ENCODE measurements at places on chromosomes 2 and 18. TPM values are rescaled to one million over a fixed set of nuclear protein-coding genes. Genes with fewer than 3 reads are reported as not detected.

PIEZO2 gene
- total RNA-seq = 0.70 TPM

GPR55 gene
- total RNA-seq = not detected

SERPINB12 gene
- total RNA-seq = not detected

OTOS gene
- total RNA-seq = not detected

PAIP2B gene
- total RNA-seq = 0.33 TPM

PROKR1 gene
- total RNA-seq = not detected

BIRC6 gene
- total RNA-seq = 32.0 TPM

STAT4 gene
- total RNA-seq = 3.9 TPM

IAH1 gene
- 98.4 TPM for total RNA-seq

TDRD15 gene
- not detected for total RNA-seq

C2orf72 gene
- total RNA-seq = 7.8 TPM
